ENCODE measurements at places on chromosomes 13 and 19. TPM values are rescaled to one million over a fixed set of nuclear protein-coding genes. Genes with fewer than 3 reads are reported as not detected.

B3GNT3 gene
- not detected for total RNA-seq

POU4F1 gene
- total RNA-seq: not detected

CATSPERD gene
- total RNA-seq: not detected

RFPL4A gene
- total RNA-seq: not detected

LYPD3 gene
- total RNA-seq: not detected

DCT gene
- 0.20 TPM for total RNA-seq

LRRC4B gene
- total RNA-seq: 1.2 TPM

CHAF1A gene
- 6.8 TPM for total RNA-seq

CD22 gene
- total RNA-seq: 0.40 TPM

PTH2 gene
- total RNA-seq: not detected

SIGLEC5 gene
- total RNA-seq: not detected

RPL18A gene
- 1,013 TPM for total RNA-seq

CALR3 gene
- total RNA-seq: not detected

CLEC11A gene
- total RNA-seq: 69.0 TPM

Measured in smooth muscle cell of the pulmonary artery (primary cell).